Activated CD4-positive, CD25-positive, alpha-beta regulatory T cell (primary cell): ENCODE measurements at places on chromosomes 7 and 10.

GRCh38 chr7:95095966-95096540 is 188.7 kb downstream of the PPP1R9A start:
- no peak for DNase-seq

DNA sequence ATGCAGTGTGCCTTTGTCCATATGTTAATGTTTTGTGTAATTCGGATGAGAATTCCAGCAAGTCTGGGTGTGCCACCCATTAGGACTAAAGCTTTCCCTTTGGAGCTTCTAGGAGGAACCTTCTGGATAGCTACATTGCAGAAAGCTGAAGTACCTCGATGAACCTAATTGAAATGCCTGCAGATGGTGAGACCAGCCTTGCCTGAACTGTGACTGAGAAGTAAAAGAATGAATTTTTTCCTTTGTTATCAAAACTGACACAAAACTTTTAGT is 31.1 kb upstream of the FBXW4 start:
- DNase-seq: no peak

DNA sequence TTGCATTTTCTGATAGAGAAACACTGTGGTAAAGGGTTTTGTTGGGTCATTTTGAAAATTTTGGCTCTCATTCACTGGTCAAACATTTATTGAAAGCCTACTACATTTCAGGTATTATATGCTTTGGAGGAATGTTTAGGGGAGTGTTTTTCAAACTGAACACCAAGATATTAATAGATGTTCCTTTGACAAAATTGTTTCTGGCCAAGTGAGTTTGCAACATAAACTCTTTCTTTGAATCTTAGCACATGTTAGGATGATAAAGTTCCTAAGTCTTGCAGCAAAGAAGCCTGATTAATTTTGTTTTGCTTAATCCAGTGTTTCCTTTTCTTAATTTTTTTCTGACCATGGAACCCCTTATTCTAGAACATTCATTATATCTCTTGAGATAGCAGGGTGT is 232.5 kb upstream of the PHYHIPL start:
- no peak for DNase-seq

DNA sequence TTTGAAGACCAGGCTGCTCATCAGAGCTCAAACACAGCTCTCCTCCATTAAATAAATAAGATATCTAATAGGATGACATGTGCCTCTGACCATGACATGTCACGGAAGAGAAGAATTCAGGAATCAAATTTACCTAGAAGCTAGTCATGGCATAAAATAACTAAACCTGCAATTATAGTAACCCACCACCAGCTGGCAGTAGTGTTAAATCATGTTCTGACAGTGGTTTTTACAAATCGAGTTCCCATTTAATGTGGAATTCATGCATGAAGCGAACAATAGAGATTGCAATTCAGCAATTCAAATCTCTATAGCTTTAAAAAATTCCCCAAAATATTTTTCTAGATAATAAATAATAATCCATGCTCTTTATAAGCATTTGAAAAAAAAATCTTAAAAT is 74.6 kb upstream of the IKZF1 start:
- no peak for DNase-seq

DNA sequence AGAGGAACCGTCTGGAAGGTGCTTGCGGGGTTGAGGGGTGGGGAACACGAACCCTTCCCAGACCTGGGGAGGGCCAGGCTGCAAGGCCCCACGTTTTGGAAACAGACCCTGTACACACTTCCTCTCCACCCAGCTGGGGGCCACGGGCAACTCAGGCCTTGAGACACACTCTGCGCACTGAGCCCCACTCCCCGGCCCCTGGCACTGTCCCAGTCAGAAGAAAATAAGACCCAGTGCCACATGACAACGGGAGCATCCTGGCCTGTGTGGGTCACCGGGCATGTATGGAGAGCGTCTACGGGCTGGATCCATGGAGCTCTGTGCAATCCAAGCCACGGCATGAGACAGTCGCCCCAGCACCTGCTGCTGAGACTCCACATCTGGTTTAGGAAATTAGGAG is 63.7 kb downstream of the CARD11 start:
- DNase-seq: no peak

GRCh38 chr7:83921271-83921940 is 272.5 kb upstream of the SEMA3E start:
- DNase-seq: no peak

DNA sequence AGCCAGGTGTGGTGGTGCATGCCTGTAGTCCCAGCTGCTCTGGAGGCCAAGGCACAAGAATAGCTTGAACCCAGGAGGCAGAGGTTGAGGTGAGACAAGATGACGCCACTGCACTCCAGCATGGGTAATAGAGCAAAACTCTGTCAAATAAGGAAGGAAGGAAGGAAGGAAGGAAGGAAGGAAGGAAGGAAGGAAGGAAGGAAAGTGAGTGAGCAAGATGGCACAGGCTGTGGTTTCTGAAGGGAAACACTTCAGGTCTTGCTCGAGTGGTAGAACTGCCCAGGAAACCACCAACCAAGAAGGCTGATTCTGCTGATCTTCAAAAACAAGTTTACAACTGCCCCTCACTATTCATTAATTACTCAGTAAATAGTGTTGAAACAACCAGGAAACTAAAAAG is 45.2 kb downstream of the EZH2 start:
- DNase-seq: no peak
